ENCODE measurements at places on chromosomes 3 and 15.
A peak's percentile ranks its signal among the peaks of the same experiment; 100 is the strongest.

DNA sequence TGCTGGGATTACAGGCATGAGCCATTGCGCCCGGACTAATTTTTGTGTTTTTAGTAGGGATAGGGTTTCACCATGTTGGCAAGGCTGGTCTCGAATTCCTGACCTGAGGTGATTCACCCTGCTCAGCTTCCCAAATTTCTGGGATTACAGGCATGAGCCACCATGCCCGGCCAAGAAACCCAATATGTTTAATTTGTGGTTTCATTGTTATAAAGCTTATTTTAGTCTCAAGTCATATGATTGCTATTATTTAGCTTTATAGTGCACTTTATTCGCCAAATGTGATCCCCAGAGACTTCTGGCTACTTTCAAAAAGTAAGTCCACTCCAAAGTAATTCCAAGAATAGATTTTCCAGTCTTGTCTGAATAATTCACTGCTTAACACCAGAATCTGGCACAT, 19.3 kb upstream of the SLC4A7 start:
- no peak for DNase-seq

DNA sequence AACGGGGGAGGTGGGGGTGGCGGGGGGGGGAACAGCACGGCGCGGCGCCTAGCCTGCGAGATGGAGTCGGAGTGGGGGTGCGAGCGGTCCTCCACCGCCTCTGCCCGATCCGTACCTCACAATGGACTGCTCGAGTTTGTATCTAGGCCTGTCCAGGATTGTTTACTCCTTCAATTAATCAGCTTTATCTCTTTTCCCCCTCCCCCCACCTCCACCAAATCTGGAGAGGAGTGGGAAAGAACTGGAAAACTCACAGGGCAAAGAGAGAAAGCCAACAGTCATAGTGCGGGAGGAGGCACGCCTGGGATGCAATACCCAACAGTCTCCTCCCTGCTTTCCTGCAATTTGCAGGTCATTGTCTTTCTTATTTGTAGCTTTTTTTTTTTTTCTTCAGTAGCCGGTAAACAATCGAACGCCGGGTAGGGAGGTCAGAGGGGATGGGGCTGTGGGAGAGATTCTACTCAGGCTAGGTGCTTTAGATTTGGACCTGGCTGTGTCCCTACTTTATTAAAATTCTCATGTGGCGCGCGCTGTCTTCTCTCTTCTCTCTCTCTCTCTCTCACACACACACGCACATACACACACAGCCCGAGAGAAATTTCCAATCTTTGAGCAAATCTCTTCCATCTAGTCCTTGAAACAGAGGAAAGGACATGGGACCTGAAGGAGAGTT, 6.9 kb upstream of the MEIS2 start:
- peak; percentile 83 for DNase-seq

DNA sequence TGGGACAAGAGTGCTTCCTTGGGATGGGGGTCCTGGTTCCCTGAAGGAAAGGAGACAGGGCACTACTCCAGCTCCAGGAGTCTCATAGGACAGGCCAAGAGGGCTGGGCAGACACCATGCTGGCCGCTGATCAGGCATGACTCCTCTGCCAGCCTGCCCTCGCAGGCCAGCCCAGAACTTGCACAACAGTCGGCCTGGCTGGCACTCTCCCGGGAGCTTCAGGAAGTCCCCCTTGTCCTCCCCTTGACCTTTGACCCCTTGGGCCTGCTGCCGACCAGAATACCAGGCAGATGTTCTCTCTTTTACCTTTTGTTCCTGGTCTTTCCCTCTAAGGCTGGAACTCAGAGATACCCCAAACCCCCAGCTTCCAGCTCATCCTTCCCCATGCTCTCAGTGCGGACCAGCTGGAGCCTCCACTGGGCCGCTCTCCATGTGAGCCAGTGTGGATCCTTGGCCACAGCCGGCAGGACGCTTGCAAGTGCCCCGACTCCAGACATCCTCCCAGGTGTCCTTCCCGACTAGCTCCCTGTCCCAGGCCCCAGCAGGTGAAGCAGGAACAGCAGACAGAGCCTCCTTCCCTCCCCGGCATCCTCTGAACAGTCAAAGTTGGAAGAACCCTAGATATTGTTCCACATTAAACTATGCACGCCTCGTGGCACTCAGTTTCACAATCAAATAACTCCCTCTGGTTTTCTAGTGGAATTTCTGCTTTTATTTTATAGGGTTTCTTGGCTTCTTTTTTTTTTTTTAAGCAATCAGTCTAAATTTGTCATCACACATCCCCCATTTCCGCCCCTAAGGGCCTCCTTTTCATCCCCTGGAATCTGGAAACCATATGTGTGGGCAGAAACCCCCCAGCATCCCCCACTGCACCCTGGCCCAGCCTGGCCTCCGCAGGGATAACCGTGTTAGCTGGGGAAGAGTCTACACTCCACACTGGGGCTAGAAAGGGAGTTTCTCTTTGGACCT, 15.7 kb downstream of the VPS18 start:
- DNase-seq: no peak

DNA sequence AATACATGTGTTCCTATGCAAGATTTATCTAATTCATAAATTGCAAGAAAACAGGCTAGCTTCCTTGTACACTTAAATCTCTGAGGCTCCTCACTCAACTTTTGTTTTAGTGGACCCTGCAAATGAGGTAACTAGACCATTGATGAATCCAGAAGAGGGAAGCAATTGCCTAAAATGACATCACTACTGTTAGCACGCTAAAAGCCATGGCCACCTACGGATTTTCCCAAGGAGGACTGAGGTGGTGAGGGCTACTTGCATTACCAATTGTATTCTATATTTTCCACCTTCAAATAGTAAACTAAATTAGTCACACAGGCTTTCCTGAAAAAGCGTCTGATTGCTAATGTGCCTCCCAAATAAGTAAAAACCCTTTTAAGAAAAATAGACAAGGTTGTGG, 140.7 kb downstream of the GADL1 start:
- no peak for DNase-seq

GRCh38 chr3:170488802-170489201, 70.1 kb downstream of the CLDN11 start:
- DNase-seq: no peak

- no peak for DNase-seq
Observed at GRCh38 chr3:23493889-23494288, 290.8 kb downstream of the UBE2E2 start.

DNA sequence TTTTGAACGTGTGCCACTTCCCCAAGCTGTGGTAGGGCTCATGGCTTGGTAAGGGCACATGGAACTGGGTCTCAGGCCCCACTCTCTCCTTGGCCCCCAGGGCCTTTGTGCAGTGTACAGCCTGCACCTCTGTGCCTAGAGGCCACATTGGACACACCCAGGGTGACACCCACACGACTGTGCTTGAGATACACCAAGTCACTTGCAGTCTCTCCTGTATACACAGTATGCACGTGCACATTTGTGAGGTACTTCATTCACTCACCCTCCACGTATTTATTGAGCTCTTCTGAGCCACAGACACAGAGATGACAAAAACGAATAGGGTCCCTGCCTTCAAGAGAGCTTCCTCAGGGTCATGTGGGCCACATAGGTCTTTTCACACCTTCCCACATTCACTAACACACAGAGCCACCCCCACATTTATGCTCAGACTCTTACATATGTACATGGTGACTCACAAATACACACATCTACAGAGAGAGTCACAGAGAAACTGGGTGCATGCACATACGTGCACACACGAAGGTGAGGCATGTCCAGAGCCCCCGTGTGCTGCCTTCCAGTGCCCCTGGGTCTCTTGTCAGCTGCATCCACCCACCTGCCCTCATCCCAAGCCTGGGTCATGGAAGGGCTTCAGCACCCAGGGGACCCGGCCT, 9.8 kb upstream of the TMEM115 start:
- DNase-seq: no peak

DNA sequence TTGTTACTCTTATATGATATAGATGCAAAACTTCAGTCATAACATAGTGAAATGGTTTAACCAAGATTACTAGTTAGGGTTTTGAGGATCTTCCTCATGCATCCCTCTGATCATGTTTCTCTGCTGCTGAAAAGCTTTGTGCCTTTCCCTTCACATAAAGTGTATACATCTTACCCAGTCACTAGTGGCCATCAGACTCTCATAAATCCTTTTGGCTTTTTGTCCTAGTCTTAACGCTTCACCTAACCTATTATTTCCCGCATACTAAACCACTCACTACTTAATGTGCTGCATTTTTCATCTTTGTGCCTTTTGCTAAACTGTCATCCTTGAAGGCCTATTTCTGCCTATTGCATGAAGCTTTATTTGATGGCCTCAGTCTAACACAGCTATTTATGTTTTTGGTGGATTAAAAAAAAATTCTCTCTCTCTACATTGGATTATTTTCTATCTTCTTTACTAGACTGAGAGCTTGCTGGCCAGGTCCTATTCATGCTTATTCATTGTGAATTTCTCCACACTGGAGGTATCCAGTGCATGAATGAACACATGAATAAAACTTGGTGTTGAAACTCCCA, 717.6 kb upstream of the GOLIM4 start:
- no peak for DNase-seq

DNA sequence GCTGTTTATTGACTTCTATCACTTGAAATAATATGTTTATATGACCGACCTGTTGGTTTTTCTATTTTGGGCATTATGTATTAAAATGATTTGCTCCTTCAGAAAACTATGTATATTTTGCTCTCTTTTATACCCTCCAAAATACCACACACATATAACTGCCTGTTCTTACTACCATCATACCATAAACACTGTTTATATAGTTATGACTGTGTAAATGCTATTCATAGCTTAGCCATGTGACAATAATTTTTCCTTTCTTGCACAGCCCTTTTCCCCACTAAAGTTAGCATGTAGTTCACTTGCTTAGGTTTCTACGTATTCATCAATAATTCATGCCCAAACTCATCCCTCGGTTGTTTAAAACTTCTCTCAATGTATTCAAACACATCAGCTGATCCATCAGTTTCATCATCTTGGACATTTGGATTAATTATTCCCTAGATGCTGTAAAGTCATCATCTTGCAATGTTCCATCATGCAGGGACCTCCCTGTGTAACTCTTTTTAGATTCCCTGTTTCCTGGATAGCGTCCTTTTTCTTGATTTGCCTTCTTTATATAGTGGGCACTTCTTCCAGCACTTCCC, 8.2 kb upstream of the RYK start:
- no peak for DNase-seq

DNA sequence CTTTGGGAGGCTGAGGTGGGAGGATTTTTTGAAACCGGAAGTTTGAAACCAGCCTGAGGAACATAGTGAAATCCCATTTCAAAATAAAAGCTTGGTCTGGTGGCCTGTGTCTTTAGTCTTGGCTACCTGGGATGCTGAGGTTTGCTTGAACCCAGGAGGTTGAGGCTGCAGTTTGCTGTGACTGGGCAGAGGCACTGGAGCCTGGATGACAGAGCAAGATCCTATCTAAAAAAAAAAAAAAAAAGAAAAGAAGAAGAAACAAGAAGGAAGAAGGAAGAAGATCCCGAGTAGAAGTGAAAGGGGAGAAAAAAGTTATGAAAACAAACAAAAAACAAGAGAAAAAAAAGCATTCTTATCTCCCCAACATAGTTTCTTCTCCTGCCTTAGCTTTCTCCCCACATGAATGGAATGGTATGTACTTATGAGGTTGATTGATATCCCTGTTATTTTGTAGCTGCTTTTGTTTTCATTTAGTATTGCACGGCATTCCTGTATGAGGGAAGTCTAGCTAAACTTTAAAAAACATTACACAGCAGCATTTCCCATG, 42.4 kb downstream of the TMEM40 start:
- no peak for DNase-seq

DNA sequence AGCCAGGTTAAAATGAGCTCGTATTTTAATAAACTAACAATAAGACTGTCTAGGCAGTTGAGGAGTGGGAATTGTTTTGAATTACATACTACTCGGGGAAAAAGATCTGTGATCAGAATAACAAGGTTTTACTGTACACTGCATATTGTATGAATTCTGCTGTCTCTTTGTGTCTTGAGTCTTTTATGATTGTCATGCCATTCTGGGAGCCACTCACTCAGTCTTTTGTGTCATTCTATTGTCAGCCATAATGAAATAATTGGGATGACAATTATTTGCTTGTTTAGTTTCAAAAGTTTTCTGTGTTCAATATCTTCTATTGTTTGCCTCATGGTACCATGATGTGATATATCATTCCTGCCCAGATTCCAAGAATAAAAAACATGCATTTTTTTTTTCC, 339.6 kb upstream of the TBL1XR1 start:
- no peak for DNase-seq

- no peak for DNase-seq
Observed at GRCh38 chr3:18840535-18841137, 307.7 kb upstream of the KCNH8 start.

DNA sequence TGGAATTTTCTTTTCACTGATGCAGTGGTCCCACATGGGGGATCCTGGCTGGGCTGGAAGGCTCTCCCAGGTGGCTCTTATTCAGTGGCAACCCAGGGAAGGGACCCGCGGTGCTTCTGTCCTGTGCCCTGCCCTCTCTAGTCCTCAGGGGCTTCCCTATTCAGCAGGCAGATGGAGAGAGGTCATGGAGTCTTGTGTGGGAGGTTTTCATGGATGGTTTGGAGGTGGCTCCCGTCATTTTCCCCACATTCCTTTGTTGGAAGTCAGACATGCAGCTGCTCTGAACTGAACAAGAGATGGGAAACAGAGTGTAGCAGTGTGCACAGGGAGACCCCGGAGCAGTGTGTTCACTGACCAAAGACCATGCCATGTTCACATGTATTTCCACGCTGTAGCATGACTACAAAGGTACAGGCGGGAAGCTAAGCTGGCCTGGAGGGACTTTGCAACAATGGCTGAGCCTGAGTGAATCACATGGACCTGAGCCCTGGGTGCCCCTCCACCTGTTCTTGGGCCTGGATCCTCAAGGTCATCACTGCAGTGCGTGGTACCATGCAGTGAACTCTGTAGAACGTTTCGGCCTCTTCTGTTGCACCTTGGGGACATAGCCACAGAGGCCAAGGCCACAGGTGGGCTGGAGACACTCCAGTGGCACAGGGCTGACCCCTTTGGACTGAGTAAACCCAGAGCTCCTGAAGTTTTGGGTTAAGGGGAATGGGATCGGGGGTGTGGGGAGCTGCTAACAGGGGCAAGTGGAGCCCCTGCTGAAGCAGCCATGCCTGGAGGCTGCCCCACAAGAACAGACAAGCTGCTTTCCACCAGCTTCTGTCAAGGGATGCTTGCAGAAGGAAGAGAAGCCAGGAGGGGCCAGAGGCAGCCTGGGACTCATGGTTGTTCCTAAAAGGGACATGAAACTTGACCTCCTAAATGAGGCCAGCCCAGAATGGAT, 123.0 kb downstream of the ASB7 start:
- peak; percentile 32 for DNase-seq

- DNase-seq: peak; percentile 9
Observed at GRCh38 chr3:185215873-185216606, 37.8 kb downstream of the EHHADH start.

- DNase-seq: no peak
Observed at GRCh38 chr15:31866248-31866647, 164.1 kb upstream of the CHRNA7 start.

Measured in H7 (cell line).